ENCODE measurements at places on chromosomes 16 and 17. TPM values are rescaled to one million over a fixed set of nuclear protein-coding genes. Genes with fewer than 3 reads are reported as not detected.
A peak's percentile ranks its signal among the peaks of the same experiment; 100 is the strongest.

DNA sequence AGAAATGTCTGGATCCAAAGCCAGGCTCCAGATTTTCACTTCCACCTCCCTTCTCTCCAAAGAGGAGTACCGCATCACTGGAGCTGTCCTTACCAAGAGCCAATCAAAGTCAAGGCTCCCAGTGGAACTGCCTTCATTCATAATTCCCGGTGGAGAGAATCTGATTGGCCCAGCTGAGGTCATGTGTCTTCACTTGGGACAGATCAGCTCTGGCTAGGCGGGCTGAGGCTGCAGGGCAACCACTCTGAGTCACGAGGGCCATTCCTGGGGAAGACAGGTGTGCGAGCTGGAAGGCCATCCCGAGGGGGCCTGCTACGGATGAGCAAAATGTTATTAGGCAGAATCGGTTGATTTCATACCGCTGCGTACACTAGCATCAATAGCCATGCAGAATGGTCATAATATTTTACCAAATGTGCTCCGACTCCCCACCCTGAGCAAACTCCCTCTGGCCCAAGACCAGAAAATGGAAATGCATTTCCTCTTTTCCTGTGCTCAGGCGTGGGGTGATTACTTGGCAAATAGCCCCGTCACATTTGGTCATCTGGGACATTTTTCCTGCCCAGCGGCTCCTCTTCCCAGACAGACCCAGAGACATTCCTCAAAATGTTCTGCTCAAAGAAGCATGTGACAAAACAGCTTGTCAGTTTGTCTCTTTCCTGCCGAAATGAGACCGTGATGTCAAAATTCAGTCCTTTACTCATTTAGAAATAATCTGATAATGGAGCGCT, 111.1 kb downstream of the AIPL1 start:
- DNase-seq = no peak
- H3K36me3 ChIP-seq = no peaks in the 10 kb centered on the region
- H3K4me1 ChIP-seq = no peaks in the 10 kb centered on the region
- peaks cover 13% of the 10 kb centered on the region for H3K27me3 ChIP-seq

Gene CDH13
- not detected for total RNA-seq

DNA sequence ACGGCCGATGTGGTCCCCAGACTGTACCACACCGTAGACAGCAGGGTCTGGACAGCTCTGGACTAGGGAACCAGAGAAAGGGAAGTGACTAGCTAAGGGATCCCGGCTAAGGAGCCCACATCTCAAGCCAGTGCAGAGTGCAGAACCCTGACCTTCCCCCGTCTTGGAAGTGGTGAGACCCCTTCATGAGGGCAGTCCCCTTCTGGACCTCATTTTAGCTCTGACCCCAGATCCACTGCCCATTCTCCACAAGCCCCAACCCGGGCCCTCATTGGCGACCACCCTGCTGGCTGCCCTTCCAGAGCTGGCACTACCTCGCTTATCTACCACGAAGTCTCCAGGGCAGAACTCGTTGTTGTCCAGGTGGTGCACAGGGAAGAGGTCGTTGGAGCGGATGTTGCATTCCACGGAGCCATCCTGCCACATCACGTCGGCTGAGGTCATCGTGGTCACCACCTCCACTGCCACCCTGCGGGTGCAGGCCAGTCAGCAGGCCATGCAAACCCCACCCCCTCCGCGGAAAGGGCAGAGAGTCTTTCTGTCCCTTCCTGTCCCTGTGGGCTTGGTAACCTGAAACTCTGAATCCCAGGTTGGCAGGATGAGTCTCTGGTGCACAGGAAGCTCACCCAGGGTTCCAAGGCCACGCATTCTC, 14.2 kb downstream of the SPHK1 start:
- no peak overlapping the region for H3K27ac ChIP-seq
- no peak for DNase-seq
- no peaks in the 10 kb centered on the region for H3K4me1 ChIP-seq
- peaks cover 33% of the 10 kb centered on the region for H3K36me3 ChIP-seq
- H3K27me3 ChIP-seq = no peaks in the 10 kb centered on the region
- no peak overlapping the region for H3K4me3 ChIP-seq

DNA sequence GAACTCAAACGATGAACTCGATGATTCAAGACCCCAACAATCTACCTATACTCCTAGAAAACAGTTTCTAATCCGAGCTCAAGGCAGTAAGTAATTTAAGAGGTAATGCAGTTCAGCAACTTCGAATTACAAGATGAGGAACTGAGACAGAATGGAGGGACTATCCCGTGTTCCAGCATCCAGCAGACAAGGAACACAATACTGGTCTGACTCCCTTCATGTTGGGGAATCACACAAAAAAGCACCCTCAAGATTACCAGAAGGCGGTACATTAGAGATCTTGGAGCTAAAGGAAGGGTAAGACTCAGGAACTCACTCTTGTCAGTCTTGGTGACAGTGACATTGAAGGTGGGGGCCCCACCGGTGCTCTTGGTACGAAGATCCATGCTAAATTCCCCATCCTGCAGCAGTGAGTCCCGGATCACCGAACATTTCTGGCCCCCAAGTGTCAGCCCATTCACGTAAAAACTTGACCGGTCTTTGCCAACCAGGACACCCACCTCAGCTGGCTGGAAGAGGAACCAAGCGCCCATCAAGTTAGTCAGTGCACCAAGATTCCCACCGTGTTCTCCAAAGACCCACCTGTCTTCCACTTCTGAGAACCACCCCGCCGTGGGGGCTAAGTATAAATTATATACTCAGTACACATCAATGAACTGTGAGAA, 1.9 kb downstream of the PFN1 start:
- H3K4me1 ChIP-seq = peaks cover 70% of the 10 kb centered on the region
- H3K36me3 ChIP-seq = peaks cover 53% of the 10 kb centered on the region
- DNase-seq = no peak
- H3K4me3 ChIP-seq = peak overlapping the region; percentile 100

Gene CCL17
- 1.3 TPM for total RNA-seq

GRCh38 chr16:3938843-3939624, 58.5 kb upstream of the CREBBP start:
- peak; percentile 41 for DNase-seq
- H3K4me1 ChIP-seq = no peaks in the 10 kb centered on the region
- H3K4me3 ChIP-seq = no peak overlapping the region
- no peaks in the 10 kb centered on the region for H3K36me3 ChIP-seq

- H3K4me3 ChIP-seq = no peak overlapping the region
- DNase-seq = no peak
- H3K4me1 ChIP-seq = peaks cover 38% of the 10 kb centered on the region
These were observed 189.9 kb downstream of the FTO start for GRCh38 chr16:53893731-53894435.

GRCh38 chr16:2936436-2937011, 24.8 kb downstream of the FLYWCH1 start:
- no peak overlapping the region for H3K27ac ChIP-seq
- no peak overlapping the region for H3K4me3 ChIP-seq
- DNase-seq = no peak
- H3K36me3 ChIP-seq = peaks cover 14% of the 10 kb centered on the region
- H3K4me1 ChIP-seq = peaks cover 9% of the 10 kb centered on the region
- H3K27me3 ChIP-seq = no peaks in the 10 kb centered on the region

Gene GNAO1
- total RNA-seq = 2.0 TPM

- H3K36me3 ChIP-seq = no peaks in the 10 kb centered on the region
- H3K27me3 ChIP-seq = no peaks in the 10 kb centered on the region
- DNase-seq = no peak
- H3K27ac ChIP-seq = no peak overlapping the region
These were observed 28.8 kb downstream of the TMEM114 start for GRCh38 chr16:8561496-8561895.

GRCh38 chr16:67025210-67025550, 3.8 kb upstream of the CBFB start:
- peaks cover 5% of the 10 kb centered on the region for H3K36me3 ChIP-seq
- DNase-seq = no peak
- H3K27me3 ChIP-seq = peaks cover 2% of the 10 kb centered on the region
- peak overlapping the region; percentile 31 for H3K27ac ChIP-seq
- peaks cover 40% of the 10 kb centered on the region for H3K4me1 ChIP-seq

GRCh38 chr16:86710602-86710950, 132.2 kb downstream of the FOXL1 start:
- H3K4me3 ChIP-seq = no peak overlapping the region
- H3K36me3 ChIP-seq = no peaks in the 10 kb centered on the region
- no peaks in the 10 kb centered on the region for H3K4me1 ChIP-seq
- no peak for DNase-seq
- no peak overlapping the region for H3K27ac ChIP-seq
- H3K27me3 ChIP-seq = no peaks in the 10 kb centered on the region

- no peaks in the 10 kb centered on the region for H3K27me3 ChIP-seq
- no peak overlapping the region for H3K4me3 ChIP-seq
- H3K36me3 ChIP-seq = peaks cover 39% of the 10 kb centered on the region
- no peak overlapping the region for H3K27ac ChIP-seq
- peaks cover 4% of the 10 kb centered on the region for H3K4me1 ChIP-seq
- no peak for DNase-seq
These were observed 4.0 kb upstream of the CDK5R1 start for GRCh38 chr17:32482568-32483320.

DNA sequence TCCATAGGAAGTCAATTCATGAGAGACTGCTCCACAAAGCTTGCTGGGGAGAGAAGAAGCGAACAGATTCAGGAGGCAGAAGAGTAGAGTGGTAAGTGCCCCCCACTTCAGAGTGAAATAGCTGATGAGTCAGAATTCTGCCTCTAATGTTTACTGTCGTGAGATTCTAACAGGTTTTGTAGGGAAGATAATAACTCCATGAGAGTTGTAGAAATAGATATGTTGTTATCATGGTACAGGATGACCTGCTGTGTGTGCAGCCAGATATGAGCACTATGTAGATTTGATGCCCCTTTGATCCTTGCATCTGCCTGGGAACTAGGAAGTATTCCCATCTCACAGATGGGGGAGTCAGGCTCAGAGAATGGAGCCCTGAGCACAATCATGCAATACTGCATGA, 502.4 kb upstream of the CDH11 start:
- no peaks in the 10 kb centered on the region for H3K27me3 ChIP-seq
- no peaks in the 10 kb centered on the region for H3K4me1 ChIP-seq
- DNase-seq = no peak
- no peak overlapping the region for H3K27ac ChIP-seq

DNA sequence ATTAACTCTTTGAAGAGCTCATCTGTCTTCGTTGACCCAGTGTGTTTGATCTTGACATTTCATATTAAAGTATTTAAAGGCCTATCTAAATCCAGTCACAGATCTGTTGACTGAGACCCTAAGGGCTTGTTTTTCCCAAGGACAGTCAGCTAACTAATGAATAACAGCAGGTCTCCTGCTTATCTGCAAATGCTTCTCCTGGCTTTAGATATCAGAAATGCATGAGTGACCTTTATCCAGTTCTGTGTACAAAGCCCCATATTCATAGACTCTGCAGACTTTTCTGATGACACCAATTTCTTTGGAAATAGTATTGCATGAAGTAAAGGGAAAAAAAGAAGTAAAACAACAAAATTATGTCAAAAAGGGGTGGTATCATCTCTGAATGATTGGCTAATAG, 70.3 kb downstream of the YPEL2 start:
- H3K27ac ChIP-seq = no peak overlapping the region
- H3K36me3 ChIP-seq = peaks cover 7% of the 10 kb centered on the region
- H3K4me3 ChIP-seq = no peak overlapping the region

DNA sequence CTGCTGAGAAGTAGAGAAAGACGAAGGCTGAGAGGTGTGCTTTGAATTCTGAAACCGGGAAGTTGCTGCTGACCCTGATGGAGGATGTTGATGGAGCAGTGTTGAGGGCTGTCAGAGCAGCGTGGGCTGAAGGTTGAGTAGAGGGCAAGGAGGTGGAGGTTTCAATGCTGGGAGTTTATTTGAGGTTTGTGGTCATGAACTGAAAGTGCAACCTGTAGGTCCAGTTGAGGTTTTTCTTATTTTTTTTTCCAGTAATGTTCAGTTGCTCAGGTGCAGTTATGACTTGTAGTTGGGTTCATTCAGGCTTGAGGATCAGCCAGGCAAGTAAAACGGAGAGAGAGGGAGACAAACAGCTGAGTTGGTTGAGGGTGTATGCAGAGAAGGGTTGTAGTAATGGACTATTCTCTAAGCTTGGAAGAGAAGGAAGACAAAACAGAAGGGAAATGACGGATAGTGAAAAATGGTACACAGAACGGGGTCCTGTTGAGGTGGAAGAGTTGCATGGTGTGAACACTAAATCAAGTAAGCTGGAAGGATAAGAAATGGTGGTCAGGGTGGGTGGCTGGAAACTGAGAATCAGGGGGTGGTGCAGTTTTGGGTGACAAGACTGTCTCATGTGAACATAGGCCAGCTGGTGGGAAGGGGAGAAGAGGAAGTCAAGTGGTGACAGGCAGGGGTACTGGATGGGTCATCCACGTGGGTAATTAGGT, 8.7 kb upstream of the UBE2G1 start:
- peaks cover 5% of the 10 kb centered on the region for H3K36me3 ChIP-seq
- peaks cover 32% of the 10 kb centered on the region for H3K4me1 ChIP-seq
- no peaks in the 10 kb centered on the region for H3K27me3 ChIP-seq
- H3K27ac ChIP-seq = peak overlapping the region; percentile 89
- H3K4me3 ChIP-seq = peak overlapping the region; percentile 60
- DNase-seq = peak; percentile 60

DNA sequence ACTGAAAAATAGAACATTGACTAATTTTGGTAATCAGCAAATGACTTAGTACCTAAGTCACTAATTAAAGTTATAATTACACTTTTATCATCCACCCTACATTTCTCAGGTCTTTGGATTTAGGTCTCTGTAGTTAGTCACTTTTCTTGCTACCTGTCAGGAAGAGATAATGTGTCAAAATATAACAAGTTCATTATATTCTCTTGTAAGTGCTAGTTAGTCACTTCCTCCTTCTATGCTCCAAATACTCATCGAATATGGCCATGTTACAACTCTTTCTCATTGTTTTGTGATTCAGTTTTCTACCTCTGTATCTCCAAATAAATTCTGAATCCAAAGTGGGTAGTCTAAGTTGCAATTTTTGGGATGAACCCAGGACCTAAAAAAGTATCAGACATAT, 163.5 kb upstream of the KIF2B start:
- H3K27ac ChIP-seq = no peak overlapping the region
- no peaks in the 10 kb centered on the region for H3K27me3 ChIP-seq
- no peak for DNase-seq
- no peaks in the 10 kb centered on the region for H3K36me3 ChIP-seq
- no peaks in the 10 kb centered on the region for H3K4me1 ChIP-seq

Gene TPSD1
- total RNA-seq = not detected

Gene KRTAP3-2
- not detected for total RNA-seq

- H3K36me3 ChIP-seq = no peaks in the 10 kb centered on the region
- no peak overlapping the region for H3K27ac ChIP-seq
- H3K27me3 ChIP-seq = peaks cover 40% of the 10 kb centered on the region
- DNase-seq = no peak
- H3K4me3 ChIP-seq = no peak overlapping the region
These were observed 272 bp downstream of the CCL2 start for GRCh38 chr17:34255381-34255732.

- H3K4me3 ChIP-seq = no peak overlapping the region
- no peaks in the 10 kb centered on the region for H3K36me3 ChIP-seq
- H3K27ac ChIP-seq = no peak overlapping the region
- no peaks in the 10 kb centered on the region for H3K4me1 ChIP-seq
These were observed 813.6 kb upstream of the EEF2KMT start for GRCh38 chr16:5911241-5911640.
